ENCODE measurements at places on chromosomes 1 and 21.

DNA sequence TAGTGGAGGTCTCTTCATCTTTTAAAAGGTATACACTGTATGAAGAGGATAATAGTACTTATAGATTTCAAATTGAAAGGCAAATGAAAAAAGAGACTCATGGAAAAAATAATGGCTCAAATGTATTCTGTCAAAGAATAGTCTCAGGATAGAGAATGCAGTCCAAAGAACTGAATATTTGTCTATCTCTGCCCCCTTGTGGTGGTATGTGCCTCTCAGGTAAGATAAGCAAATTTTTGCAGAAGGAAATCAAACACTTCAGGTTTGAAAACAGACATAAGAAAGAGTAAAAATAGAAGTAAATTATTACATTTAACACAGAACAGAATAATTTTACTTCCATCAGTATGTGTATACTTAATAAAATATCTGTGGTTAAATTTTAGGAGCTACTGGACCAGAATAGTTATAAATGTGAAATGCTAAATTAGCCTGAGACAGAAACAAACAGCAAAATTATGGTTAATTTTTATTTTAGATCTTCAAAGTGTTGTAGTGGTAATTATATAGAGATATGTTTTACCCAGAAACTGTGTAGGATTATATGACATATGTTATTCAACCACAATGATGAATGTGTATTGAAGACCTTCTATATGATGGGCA is 164.4 kb upstream of the PALMD start:
- no peak for DNase-seq

- DNase-seq: no peak
These were observed 154.3 kb downstream of the GLUL start for GRCh38 chr1:182237329-182237728.

DNA sequence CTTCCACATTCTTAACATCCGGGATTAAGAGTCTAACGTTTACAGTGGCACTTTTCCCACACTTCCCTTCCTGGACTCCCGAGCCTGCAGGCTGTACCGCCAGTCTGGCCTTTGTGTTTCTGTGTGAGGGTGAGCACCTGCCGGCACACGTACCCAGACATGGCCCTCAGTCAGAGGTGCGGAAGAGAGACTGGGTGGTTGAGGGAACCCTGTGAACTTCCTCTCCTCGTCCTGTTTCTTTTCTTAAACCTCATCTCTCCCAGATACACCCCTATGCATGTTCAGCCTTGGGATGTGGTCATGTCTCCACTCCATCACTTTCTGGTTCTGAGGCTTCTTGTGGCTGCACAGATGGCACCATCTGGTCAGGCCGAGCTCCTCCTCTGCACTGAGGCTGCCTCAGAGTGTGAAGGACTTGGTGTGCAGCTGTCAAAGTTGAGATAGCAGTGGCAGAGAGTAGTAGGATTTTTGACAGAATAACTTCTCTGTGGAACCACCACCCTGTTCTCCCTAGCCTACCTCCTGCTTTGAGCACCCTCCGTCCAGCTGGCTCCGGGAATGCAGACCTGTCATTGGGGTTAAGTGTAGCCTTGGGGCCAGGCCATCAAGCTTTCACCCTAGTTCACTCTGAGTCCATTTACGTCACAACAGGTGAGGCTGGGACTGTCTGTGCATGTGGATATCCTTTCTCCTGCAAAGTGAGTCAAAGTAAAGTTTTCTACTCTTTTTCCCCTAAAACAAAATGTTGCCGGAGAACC is 31.4 kb downstream of the VASH2 start:
- DNase-seq: no peak

DNA sequence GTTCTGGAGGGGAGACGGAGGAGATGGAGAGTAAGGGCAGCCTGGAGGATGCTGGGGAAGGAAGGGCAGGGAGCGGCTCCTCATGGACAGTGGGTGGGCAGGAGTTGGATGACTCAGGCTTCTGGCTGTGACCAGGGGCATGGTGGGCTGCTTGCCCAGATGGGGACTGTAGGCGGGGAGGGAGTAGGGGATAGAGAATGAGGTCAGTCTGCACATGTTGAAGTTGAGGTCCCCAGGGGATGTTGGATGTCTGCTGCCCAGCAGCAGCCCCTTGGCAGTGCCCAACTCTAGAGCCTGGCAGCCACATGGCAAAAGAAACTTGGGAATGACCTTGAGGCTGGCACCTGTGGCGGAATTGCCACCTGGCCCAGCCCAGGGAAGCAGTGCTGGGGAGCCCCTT is 6.4 kb downstream of the SELENON start:
- no peak for DNase-seq

DNA sequence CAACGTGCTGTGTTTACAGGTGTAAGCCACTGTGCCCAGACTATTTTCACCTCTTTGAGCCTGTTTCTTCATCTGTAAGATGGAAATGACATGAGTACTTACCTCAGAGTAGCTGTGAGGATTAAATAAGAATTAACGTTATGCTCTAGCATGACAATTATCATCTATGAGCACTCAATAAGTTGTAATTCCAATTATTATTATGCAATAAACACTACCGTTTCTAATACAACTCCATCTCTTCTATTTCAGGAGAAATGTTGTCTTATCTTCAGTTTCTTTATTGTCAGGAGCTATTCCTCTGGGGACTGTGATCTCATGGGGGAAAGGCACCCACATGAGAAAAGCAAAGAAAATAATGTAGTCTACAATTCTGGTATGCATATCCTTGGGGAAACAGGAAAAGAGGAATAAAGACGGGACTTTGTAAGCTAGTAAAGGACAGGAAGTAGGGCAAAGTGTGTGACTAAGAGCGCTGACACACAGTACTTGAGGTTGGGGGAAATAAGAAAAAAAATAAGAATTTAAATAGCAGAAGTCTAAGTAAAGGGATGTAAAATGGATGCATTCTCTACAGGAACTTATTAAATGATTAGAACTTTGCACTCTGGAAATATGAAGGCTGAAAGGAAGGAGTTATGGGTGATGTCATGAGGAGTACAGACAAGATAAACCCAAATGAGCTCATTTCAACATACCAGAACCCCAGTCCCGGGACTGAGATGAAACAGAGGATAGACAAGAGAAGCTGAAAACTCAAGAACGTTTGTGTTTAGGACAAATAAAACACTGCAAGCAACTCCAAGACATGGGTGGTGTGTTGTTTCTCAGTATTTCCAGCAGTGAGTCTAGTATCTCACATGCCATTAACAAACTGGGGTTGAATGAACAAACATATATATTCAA is 9.8 kb downstream of the PHC2 start:
- DNase-seq: no peak

DNA sequence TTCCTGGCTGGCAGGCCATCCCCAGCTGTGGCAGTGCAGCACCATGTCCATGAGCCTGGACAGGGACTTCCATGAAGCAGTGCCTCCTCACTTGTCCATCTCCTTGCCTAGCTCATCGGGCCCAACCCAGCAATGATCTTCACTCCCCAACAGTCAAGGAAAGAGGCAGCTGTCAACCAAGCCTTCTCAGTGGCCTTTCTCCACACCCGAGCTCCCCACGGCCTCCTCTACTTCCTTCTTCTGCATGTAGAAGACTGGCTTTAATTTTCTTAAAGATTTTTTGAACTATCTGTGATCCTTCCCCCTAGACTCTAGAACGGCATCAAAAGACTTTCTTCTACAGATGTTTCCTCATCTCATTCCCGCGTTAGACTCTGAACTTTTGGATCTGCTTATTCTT is 65.5 kb upstream of the COA6 start:
- DNase-seq: no peak

Measured in NCI-H2081 treated with DMSO at 0.1 percent for 48 hours (cell line).